Stimulated activated CD4-positive, alpha-beta T cell treated with anti-CD3 and anti-CD28 coated beads, Interleukin-15, amount 100 ng/mL, for 1 hour (primary cell): ENCODE measurements at places on chromosomes 1 and 21.

- no peak for DNase-seq
These were observed 96.9 kb downstream of the ERG start for GRCh38 chr21:38401191-38401926.

DNA sequence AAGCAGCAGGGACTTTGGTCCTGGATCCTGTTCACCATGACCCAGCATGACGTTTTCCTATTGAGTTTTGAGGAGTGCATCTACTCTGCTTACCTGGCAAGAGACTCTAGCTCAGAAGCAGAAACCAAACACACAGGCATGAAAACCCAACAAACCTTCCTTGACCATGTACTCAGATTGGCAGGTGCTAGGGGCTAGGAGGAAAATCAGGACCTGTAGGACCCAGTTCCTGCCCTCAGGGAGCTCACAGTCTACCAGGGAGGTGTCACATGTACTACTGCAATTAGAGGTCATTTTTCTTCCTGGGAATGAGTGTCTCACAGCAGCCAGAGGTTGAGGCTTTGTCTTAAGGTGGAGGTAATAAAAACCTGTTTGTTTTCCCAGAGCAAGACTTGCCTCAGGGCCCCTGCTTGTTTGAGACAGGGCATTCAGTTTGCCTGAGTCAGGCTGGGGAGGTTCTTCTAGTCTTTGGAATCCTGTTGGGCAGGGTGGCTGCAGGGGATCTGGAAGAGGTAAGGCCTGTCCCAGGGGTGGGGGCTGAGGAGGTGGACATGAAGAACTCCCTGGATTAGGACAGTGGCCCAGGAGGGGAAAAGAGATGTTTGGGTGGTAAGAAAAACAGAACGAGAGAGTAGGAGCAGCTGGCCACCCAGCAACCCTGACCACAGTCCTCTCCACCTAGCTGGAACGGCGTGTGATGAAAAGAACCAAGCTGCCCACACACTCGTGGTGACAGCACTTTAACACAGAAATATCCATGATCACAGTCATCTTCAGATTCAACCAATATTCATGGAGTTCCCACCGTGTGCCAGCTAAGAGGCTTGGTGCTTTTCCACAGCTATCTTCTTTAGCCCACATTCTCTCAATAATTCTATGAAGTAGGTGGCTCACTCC, 30.8 kb downstream of the IER5 start:
- DNase-seq = no peak

- no peak for DNase-seq
These were observed 50.8 kb upstream of the TNFSF18 start for GRCh38 chr1:173101589-173101988.

GRCh38 chr1:167744901-167745300, 23.1 kb downstream of the MPZL1 start:
- DNase-seq = no peak

DNA sequence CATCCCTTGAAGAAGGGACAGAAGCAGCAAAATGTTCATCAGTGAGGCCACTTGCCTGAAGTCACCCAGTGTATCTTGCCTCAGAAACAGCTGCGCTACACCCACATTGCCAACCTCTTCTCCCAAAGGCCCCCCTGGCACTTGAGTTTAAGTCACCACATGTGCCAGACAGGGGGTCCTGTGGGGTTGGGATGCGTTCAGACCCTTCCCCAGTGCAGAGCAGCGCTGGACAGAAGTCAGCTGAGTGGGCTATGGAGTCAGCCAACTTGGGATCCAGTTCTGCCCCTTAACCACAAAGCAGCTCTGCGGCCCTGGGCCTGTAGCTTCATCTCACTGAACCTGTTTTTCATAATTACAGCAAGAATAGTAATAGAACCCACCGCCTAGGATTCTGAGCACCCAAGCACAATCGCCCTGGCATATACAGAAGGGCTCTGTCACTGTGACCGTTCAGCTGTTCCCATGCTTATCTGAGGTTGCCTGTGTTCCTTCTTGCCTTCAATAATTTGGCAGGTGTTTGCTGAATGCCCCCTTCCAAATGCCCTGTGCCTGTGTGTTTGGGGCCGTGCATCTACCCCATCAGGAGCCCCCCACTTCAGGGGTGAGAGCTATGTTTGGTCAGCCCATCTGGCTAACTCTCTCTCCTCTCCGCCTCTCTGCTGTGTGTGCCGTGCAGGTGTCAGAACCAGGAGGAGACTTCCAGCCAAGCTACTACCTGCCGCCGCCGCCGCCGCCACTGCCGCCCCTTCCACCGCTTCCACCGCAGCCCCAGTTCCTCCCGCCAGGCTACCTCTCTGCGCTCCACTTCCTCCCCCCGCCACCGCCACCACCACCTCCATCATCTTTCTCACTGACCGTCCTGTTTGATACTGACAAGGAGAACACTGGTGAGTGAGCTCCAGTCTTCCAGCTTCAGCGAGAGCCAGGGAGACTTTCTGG, 5.0 kb downstream of the DMRTB1 start:
- no peak for DNase-seq

DNA sequence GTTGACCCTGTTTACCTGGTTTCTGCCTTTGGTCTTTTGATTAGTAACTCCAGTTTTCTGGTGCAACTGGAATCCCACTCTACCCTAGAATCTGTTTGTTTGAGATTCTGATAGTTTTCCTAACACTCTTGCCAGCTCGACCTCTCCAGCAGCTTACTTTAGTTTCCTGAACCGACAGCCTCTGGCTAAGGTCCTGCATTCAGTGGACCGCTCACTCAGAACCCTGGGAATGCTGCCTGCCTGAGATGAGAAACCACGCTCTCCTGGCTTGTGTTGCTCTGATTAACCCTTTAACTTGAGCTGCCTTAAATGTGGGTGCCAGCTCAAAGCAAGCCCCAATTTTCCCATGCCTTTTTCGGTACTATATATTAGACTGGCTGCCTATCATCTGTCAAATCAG, 45.3 kb upstream of the SIPA1L2 start:
- DNase-seq = no peak

- DNase-seq = no peak
These were observed 3.4 kb downstream of the FAM110D start for GRCh38 chr1:26162220-26162709.
